Esophagus squamous epithelium (tissue), 5 donors: ENCODE measurements at places on chromosomes 6 and 20. TPM values are rescaled to one million over a fixed set of nuclear protein-coding genes. Genes with fewer than 3 reads are reported as not detected.
A peak's percentile ranks its signal among the peaks of the same experiment; 100 is the strongest.

- peak overlapping the region; percentile 48 for H3K27ac ChIP-seq
- H3K27me3 ChIP-seq, result no peaks in the 10 kb centered on the region
- no peak for DNase-seq
- H3K4me3 ChIP-seq, result no peak overlapping the region
These were observed 123.4 kb downstream of the CEBPB start for GRCh38 chr20:50313827-50314677.

DNA sequence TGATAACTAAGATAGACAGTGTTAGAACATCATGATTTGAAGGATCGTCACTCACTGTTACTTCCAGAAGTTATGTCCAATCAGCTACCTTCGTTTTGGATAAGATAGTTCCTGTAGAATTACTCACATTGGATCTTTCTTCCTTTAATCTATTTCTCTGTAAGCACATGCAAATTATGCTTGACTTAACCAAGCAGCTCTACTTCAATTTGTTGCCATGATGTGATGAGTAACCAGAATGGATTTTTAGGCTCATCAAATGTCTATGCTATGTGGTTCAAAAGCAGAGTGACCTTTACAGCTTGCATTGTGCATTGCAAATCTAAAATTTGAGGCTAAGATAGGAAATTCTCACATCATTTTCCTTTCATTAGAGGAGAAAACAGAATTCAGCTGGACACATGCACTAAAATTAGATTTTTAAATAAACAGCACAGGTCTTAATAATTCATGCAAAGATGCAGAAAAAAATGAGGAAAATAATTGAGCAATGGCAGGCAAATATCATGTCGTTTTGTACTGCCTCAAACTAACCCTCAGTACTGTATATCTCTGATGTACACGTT, 76.7 kb upstream of the ZFP64 start:
- DNase-seq, result no peak
- no peaks in the 10 kb centered on the region for H3K36me3 ChIP-seq
- no peaks in the 10 kb centered on the region for H3K27me3 ChIP-seq
- H3K4me1 ChIP-seq, result no peaks in the 10 kb centered on the region
- H3K27ac ChIP-seq, result no peak overlapping the region

- no peaks in the 10 kb centered on the region for H3K27me3 ChIP-seq
- no peak overlapping the region for H3K4me3 ChIP-seq
- peaks cover 7% of the 10 kb centered on the region for H3K36me3 ChIP-seq
- no peak overlapping the region for H3K27ac ChIP-seq
These were observed 3.0 kb downstream of the ZC2HC1B start for GRCh38 chr6:143867236-143867635.

PEDS1 gene
- 54.0 TPM for total RNA-seq

SLC12A5 gene
- total RNA-seq, result not detected

DNA sequence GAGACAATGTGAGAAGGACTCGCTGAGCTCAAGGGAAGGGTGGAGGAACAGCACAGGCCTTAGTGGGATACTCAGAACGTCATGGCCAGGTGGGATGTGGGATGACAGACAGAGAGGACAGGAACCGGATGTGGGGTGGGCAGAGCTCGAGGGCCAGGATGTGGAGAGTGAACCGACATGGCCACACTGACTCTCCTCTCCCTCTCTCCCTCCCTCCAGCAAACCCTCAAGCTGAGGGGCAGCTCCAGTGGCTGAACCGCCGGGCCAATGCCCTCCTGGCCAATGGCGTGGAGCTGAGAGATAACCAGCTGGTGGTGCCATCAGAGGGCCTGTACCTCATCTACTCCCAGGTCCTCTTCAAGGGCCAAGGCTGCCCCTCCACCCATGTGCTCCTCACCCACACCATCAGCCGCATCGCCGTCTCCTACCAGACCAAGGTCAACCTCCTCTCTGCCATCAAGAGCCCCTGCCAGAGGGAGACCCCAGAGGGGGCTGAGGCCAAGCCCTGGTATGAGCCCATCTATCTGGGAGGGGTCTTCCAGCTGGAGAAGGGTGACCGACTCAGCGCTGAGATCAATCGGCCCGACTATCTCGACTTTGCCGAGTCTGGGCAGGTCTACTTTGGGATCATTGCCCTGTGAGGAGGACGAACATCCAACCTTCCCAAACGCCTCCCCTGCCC, 1.7 kb downstream of the TNF start:
- H3K27ac ChIP-seq, result peak overlapping the region; percentile 75
- H3K4me1 ChIP-seq, result peaks cover 10% of the 10 kb centered on the region
- no peaks in the 10 kb centered on the region for H3K36me3 ChIP-seq
- no peaks in the 10 kb centered on the region for H3K27me3 ChIP-seq
- H3K4me3 ChIP-seq, result no peak overlapping the region

DNA sequence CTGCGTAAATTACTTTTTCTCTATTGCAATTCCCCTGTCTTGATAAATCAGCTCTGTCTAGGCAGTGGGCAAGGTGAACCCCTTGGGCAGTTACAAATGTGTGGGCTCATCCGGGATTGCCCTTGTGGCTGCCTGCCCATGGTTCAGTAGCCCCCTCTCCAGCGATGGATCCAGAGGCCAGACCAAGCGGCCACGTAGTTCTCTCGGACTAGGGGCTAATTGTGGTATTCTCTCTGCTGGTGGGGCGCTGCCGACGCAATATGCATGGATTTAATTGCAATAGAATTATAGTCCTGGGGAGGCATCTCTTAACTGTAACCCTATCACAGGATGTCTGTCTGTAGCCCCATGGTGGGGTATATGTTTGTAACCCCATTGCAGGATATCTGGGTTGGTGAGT, 64.3 kb upstream of the UNC93A start:
- H3K27ac ChIP-seq, result no peak overlapping the region
- H3K36me3 ChIP-seq, result no peaks in the 10 kb centered on the region
- H3K4me3 ChIP-seq, result no peak overlapping the region

DNA sequence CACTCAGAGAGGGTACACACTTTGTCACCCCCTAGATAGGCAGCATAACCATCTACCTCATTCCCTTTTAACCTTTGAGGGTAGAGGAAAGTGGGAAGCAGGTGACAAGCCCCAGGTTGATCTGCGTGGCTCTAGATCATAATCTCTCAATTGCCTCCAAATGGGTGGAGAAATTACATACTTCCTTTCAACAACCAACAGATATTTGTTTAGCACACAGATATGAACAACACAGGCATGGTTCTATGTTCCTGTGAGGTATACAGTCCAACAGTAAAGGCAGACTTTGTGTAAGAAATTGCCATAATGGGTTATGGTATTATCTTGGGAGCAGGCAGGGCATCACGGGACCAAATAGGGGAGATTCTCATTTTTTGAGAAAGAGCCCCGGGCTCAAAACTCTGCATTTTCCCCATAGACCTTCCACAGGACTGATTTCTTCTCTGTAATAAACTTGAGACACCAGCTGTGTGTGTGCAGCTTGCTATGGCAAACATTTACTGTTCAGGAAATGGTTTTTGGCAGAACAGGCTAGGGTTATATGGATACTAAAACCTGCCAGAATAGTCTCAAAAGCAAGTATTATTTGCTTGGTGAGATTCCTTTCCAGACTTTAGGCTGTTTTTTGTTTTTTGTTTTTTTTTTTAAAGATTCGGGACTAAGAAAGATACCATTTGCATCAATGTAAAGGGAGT, 126.2 kb downstream of the CD164 start:
- H3K4me3 ChIP-seq, result no peak overlapping the region
- H3K4me1 ChIP-seq, result no peaks in the 10 kb centered on the region
- no peak overlapping the region for H3K27ac ChIP-seq
- H3K36me3 ChIP-seq, result no peaks in the 10 kb centered on the region

DNA sequence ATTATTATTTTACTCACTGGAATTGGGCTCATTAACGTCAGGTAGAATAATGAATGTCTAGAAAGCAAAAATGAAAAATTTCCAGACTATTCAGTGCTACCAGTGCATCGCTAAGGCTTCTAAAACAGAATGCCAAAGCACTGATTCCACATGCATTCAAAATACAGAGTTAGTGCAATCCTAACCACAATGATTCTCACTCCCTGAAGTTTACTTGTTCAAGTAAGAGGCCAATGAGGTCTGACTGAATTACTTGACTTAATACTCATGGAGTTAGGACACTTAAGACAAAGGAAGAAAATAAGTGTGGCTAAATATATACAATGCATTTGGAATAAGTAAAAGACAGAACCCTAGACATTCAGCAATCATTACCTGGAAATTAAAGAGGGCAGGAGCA, 220.5 kb downstream of the PKHD1 start:
- H3K4me1 ChIP-seq, result no peaks in the 10 kb centered on the region
- no peaks in the 10 kb centered on the region for H3K36me3 ChIP-seq
- no peak overlapping the region for H3K27ac ChIP-seq
- no peak for DNase-seq
- H3K4me3 ChIP-seq, result no peak overlapping the region
- no peaks in the 10 kb centered on the region for H3K27me3 ChIP-seq

- no peak for DNase-seq
- no peak overlapping the region for H3K27ac ChIP-seq
- H3K4me3 ChIP-seq, result no peak overlapping the region
- H3K36me3 ChIP-seq, result no peaks in the 10 kb centered on the region
These were observed 105.1 kb downstream of the EDN3 start for GRCh38 chr20:59405226-59406200.

DNA sequence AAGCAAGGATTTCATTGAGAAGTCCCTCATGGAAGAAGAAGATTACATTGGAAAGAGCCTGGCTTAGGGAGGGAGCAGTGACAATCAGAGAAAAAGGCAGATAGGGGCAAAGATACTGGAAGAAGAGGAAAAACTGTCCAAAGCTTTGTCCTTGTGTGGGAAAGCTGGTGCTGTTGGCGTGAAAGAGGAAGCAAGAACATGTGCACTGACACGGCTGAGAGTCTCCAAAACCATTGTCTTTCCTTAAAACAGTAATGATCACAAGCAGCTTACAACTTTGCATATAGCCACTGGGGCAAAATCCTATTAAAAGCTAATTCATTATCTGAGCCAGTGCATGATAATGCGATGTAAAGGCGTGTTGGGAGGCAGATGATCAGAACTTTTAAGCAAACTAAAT, 85.1 kb upstream of the ESR1 start:
- H3K27ac ChIP-seq, result no peak overlapping the region
- DNase-seq, result no peak
- no peaks in the 10 kb centered on the region for H3K4me1 ChIP-seq
- no peak overlapping the region for H3K4me3 ChIP-seq

- no peak overlapping the region for H3K4me3 ChIP-seq
- H3K27ac ChIP-seq, result no peak overlapping the region
- H3K4me1 ChIP-seq, result no peaks in the 10 kb centered on the region
These were observed 39.2 kb upstream of the ZNF831 start for GRCh38 chr20:59124296-59125029.

DNA sequence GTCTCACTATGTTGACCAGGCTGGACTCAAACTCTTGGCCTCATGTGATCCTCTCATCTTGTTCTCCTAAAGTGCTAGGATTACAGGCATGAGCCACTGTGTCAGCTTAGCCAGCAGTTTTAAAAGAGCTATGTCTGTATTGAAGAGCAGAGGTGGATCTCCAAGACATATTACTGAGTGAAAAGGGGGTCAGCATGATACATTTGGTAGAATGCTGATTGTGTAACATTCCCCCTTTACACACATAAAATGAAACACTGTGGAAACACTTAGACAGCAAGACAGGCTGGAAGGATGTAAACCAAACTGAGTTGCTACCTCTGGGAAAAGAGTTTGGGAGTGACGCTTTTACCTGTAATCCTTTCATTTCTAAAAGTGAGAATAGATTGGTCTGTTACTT, 1.7 kb upstream of the RIPOR3 start:
- peaks cover 3% of the 10 kb centered on the region for H3K4me1 ChIP-seq
- H3K36me3 ChIP-seq, result no peaks in the 10 kb centered on the region
- H3K27ac ChIP-seq, result no peak overlapping the region

PKIB gene
- total RNA-seq, result 6.7 TPM

RAB23 gene
- 7.8 TPM for total RNA-seq

DNA sequence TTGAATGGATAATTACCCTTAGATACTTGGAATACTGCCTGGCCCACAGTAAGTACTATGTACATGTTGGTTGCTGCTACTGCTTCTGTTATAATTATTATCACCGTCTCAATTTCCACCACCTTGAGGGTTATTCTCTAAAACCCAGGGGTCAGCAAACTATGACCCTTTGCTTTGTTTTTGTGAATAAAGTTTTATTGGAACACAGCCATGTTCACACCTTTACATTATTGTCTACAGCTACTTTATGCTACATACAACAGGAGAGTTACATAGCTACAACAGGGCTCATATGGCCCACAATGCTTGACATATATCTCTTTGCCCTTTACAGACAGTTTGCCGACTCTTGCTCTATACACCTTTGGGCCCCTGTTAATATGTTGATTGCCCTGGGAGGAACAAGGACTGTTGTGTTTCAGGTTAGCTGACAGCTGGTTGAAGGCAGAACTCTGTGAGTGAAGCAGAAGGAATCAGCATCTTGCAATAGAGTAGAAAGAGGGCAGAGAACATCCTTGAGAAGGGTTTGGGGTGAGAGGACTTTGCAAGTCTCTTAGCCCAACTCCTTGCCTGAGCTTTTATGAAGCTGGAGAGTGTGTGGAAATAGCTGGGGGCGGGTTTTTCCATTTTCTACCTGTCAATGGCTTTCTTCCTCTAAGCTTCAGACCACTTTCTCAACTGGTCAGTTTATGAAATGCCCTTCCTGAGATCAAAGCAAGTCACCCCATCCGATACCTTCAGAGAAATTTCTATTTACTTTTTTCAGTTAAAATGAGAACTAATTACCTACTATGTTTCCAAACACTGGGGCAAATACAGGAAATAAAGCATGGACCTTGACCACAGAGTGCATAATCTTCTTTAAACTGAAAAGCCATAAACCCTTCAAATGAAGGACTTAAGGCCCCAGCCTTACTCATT, 3.5 kb upstream of the MEP1A start:
- no peaks in the 10 kb centered on the region for H3K36me3 ChIP-seq
- no peak overlapping the region for H3K27ac ChIP-seq
- no peaks in the 10 kb centered on the region for H3K27me3 ChIP-seq

PACSIN1 gene
- not detected for total RNA-seq

GRCh38 chr6:51857134-51857533, 230.3 kb downstream of the PKHD1 start:
- no peaks in the 10 kb centered on the region for H3K36me3 ChIP-seq
- no peaks in the 10 kb centered on the region for H3K4me1 ChIP-seq
- no peak overlapping the region for H3K4me3 ChIP-seq
- no peak for DNase-seq
- H3K27ac ChIP-seq, result no peak overlapping the region

DNA sequence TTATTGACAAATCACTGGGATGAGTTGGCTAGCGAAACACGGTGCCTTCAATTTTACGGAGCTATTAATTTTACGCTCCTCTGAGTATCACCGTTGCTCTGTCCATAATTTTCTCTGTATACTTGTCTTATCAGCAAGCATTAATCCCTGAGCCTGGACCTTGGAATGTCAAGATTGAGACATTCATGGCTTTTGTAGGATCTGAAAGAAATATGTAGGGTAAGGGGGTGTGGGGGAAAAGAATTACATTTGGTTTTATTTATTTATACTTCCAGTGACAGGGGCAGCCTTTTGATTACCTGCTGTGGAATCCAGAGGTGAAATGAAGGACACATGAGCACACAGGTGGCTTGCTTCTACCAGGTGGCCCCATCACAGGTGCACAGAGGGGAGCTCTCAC, 46.6 kb downstream of the DTD1 start:
- H3K27ac ChIP-seq, result no peak overlapping the region
- peaks cover 27% of the 10 kb centered on the region for H3K36me3 ChIP-seq
- no peak for DNase-seq
- H3K4me1 ChIP-seq, result peaks cover 8% of the 10 kb centered on the region
- no peaks in the 10 kb centered on the region for H3K27me3 ChIP-seq
- no peak overlapping the region for H3K4me3 ChIP-seq

- H3K4me1 ChIP-seq, result no peaks in the 10 kb centered on the region
- no peak overlapping the region for H3K27ac ChIP-seq
- no peak overlapping the region for H3K4me3 ChIP-seq
- H3K27me3 ChIP-seq, result no peaks in the 10 kb centered on the region
These were observed 177.4 kb upstream of the THEMIS start for GRCh38 chr6:128078276-128078675.
